ENCODE measurements at places on chromosomes 5 and 9.

DNA sequence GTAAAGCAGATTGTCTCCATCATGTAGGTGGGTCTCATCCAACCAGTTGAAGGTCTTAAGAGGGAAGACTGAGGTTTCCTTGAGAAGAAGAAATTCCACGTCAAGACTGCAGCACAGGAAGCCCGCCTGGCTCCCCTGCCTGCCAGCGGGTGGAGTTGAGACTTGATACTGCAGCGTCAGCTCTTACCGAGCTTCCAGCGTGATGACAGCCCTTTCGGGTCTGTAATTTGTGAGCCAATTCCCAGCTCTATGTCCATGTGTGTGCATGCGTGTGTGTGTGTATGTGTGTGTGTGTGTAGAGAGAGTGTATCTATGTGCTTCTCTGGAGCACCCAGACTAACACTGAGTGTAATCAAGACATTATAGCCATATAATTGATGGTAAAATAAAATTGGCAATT, 379.7 kb upstream of the IRX2 start:
- DNase-seq: no peak

- DNase-seq: no peak
These were observed 507.6 kb downstream of the CETN3 start for GRCh38 chr5:89901983-89902382.

GRCh38 chr9:90054810-90055209, 450.0 kb downstream of the GADD45G start:
- DNase-seq: no peak

GRCh38 chr9:96305171-96305570, 3.2 kb upstream of the HSD17B3 start:
- DNase-seq: no peak

DNA sequence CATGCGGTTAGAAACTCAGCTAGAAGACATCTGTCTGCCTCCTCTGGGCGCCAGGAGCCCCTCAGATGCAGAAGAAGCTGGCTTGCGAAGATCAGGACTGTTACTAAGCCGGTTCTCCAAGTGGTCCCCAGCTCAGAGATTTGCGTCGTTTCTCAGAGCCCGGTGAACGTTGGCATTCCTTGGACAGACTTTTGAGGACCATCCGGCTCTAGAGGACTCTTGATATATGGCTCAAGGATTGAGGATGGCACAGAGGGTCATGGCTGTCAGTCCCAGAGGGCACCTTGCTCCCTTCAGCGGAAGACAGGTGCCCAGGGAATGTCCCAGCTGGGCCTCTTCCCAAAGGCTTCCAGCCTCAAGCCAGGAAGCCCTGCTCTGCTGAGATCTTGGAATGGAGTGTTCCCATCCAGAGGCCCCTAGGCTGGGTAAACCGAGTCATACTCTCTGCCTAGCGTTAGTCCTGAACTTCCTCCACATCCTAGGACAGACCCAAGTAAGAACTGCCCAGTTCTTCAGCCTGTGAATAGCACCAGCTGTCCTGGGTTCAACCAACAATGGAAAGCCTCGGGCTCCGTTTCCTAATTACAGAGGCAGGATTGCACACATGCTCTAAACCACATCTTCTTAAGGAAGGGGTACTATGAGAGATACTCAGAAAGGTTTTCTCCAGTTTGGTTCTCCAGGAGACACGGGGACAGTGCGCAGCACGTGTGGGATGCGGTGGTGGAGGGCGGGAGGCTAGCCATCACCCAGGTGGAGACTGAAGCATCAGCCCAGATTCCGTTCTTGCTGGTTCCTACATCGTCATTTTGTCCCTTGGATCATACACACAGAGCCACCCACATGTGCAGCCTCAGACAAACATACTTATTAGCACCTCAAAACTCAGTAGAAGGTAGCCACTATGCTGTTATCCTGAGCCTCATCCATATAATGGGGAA, 51.4 kb downstream of the ZNF354C start:
- no peak for DNase-seq

DNA sequence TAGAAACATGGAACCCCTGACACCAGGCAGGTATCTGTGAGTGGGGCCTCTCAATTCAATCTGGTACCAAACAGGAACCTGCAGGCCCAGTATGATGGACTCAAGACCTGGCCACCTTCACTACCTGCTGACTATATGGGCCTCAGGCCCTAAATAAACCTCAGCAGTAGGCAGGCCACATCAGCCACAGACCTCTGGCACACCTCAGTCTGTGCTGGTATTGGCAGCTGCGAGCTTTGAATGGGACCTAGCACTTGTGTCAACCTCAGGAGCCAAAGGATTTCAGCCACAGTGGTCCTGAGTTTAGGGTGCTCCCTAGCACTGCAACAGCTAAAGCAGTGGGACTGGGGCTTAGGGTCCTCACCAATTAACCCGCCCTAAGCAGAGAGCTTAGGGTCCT, 325.5 kb downstream of the ZNF608 start:
- DNase-seq: no peak

GRCh38 chr9:129472651-129473102, 148.2 kb downstream of the C9orf50 start:
- no peak for DNase-seq

DNA sequence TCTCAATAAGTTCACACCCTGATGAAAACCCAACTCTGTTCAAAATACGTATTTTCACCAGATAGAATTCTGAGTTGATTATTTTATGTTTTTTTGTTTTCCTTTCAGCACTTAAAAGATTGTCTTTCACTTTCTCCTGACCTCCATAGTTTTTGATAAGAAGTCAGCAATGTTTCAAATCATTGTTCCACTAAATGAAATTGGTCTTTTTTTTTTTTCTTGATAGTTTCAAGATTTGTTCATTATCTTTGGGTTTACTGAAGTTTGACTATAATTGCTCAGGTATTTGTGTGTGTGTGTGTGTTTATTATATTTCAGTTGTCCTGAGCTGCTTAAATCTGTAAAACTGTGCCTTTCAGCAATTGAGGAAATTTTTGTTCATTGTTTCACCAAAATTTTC, 498.7 kb downstream of the TLE1 start:
- DNase-seq: no peak

- DNase-seq: no peak
These were observed 169.3 kb upstream of the FSTL4 start for GRCh38 chr5:133781436-133782225.
